HuH-7.5 (cell line): ENCODE measurements at places on chromosomes 2 and 18.
A peak's percentile ranks its signal among the peaks of the same experiment; 100 is the strongest.

DNA sequence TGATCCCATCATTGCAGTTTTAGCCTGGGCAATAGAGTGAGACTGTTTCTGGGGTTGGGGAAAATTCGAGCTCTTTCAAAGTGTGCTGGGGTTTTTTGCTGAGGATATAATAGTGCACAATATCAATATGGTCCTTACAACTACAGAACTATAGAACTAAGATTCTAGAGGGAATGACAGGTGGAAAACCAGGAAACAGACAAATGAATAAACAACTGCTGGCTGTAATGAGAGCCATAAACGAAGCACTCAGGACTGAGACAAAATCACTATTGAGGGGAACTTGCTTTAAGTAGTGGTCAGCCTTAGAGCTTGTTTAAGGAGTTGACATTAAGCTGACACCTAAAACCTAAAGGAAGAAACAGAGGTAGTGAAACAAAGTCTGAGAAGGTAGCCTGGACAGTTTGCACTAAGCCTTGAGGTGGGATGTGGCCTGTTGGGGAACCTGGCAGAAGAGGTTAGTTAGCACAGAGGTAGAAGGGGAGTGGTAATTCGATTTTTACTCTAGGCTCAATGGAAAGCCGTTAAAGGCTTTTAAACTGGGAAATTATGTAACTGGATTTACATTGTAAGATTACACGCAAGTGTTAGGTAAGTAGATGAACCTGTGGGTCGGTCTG lies 33.8 kb downstream of the LCLAT1 start:
- no peak for DNase-seq

- DNase-seq, result no peak
These were observed 67.0 kb downstream of the SP3 start for GRCh38 chr2:173898178-173898668.

GRCh38 chr2:23703583-23704385 lies 223.1 kb downstream of the ATAD2B start:
- DNase-seq, result no peak

DNA sequence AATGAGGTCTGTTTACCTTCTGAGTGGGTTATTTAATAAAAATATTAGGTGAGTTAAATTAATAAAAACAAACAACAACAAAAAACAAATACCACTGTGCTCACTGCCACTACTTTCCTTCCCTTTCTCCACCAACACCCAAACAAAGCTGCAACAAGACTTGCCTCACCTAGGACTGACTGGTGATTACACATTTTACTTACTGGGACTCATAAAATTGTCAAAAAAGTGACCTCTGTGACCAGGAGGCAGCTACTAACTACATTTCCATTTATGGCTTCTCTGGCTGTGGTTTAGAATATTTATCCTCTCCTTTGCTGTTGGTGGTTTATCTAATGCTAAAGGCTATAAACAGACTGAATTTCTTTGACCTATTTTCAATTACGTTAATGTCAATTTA lies 39.8 kb downstream of the EFEMP1 start:
- no peak for DNase-seq

DNA sequence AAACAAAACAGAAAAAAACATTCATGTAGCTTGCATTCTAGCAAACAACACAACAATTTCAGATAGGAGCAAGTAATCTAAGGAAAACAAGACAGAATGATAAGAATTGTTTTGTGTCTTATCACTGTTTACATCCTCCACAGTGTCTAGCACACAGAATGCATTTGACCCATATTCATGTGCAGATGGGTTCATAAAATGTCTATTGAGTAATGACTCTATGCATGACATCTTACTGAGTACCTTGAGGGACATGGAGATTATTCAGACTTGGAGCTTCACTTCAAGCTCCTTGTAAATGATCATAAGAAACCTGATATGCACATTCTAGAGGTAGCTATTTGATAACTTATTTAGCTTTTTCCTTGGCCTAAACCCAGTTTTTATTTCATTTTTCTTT lies 69.0 kb downstream of the DTNA start:
- DNase-seq, result no peak

GRCh38 chr18:46055838-46056230 lies 16.2 kb downstream of the PSTPIP2 start:
- DNase-seq, result no peak

DNA sequence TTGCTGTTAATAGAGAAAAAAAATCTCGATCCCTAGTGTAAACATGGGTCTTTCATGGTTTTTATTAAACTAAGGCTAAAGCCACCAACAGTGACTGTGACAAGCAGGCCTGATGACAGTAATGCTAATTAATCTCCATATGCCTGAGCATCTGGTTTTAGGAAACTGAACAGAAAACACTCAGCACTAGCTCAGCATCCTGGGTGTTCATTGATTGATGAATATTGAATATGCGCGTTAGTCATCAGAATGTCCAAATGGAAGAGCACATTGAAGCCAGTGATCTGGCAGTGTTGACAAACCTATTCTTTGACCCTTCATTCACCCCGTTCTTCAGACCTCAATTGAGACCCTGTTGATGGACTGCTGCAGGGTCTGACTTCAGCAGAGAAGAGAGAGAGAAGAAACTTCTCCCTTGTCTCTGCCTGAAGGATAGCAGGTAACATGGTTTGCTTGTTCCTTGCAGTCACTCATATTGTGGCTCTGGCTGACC lies 283.8 kb downstream of the RDH14 start:
- DNase-seq, result no peak

DNA sequence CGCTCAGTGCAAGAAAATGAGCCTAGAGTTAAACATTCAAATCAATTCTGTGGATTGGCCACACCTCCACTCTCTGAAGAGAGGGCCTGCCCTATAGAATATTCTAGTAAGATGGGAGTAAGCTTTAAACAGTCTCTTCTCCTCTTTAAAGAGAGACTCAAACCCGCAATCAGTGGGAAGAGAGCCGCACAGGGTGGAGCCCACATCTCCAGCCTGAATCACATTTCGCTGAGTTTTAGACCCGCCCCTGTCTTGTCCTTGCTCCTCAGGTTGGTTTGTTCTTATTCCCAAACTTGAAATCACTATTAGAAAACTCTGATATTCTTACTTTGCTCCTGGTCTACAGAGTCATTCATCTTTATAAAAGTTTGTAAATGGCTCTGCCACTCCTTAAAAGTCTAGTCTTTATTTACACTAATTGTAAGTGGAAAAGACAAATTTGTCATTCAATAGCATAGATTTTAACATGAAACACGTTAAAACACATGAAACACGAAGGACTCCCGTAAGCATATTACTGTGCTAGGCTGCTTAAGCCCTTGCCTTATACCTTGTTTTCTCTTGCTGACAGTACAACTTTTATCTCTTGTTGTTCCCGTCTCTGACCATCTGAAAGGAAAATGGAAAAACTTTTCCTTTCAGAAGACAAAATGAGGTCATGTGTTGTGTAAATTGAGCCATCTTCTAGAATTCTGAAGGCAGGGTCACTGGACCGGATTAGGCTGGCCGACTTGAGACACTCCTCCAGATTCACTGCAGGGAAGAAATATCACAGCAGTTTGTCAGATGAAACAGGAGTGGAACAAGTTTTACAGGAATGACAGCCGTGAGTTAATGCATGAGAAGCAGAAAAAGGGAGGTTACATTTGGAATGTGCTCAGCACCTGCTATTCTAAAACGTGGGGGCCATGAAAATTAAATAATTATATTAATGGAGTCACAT lies 5.6 kb downstream of the DSC1 start:
- DNase-seq, result no peak

DNA sequence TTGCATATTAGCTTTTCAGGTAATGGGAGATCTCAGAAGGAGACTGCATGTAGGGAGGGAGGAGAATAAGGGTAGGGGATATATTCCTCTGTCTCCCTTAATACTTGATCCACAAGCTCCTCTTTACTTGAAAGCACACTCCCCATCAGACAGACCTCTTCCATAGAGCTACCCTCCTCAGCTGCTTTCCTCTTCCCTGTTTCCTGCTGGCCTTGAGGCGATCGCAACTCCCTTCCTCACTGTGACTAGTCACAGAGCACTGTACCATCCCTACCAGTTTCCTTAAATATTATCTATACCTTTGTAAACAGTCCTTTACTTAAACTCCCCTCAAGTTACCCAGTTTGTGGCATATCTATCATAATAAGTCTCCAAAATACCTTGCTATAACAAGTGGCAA lies 10.9 kb downstream of the ROCK1 start:
- no peak for DNase-seq

DNA sequence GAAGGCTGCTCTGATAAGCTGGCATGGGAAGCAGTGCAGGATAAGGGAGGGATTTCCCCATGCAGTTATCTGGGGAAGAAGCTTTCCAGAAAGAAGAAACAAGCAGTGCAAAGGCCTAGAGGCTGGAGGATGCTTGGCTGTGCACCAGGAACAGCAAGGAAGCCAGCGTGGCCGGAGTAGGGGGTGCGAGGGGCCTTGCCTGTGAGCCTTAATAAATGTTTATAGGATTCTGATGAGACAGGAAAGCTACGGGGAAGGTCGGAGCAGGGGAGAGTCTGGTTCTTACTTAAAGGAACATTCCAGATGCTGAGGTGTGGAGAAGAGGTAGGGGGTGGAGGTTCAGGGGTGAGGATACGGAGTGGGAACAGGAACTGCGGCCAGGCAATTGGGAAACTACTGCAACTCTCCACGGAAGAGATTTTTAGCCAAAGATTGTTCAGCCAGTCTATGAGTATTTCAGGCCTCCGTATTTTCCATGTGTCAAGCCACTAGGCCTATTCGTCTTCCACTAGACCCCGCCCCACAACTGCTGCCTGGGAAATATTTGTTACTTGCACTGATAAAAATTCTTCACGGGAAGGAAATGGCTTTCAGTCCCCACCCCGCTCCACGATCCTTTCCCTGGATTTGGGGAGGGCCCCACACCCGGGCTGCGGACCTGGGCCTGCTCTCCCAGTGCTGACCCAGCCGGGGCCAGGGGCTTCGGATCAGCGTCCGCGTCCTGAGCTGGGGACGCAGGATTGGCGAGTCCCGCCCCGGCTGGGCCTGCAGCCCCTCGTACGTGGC lies 516 bp downstream of the EIF2AK2 start:
- peak; percentile 46 for DNase-seq

DNA sequence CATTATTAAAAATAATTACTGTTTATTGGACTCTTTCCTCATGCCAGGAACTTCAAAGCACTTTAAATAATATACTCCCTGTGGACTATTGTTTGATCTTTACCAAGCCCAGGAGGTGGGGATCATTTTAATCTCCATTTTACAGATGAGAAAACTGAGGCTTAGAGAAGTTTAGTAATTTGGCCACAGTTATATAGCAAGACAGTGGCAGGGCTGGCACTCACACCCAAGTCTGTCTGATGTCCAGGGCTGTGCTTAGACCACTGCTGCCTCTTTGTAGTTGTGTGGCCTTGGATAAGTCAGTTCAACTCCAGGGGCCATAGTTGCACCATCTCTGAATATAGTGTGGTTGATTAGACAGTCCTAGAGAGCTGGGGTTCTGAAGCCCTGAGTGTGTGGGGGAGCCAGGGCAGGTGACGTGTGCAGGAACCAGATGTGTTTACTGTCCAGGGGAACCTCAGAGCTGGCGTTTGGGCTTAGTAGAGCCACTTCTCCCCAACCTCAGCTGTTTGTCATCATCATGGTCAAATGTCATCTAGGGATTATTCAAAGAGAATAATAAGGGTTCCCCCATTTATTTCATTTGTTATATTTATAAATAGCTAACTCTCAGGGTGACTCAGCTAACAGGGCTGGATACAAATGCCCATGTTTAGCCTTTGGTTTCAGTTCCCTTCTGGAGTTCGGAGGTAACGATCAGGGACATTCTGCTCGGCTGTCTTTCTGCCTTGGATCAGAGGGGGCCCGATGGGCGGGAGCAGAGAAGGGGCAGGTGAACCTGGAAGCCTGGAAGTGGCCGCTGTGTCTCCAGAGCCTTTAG lies 68.0 kb downstream of the BOLA3 start:
- no peak for DNase-seq

DNA sequence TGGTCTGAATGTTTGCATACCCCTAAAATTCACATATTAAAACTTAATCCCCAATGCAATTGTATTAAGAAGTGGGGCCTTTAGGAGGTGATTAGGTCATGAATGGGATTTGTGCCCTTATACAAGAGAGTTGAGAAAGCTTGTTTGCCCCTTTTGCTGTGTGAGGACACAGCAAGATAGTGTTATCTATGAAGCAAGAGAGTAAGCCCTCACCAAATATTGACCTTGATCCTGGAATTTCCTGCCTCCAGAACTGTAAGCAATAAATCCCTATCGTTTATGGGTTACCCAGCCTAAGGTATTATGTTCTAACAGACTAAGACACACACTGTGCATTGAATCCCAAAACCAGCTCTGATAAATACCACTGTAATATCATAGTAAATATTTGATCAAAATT lies 32.2 kb downstream of the NR4A2 start:
- peak; percentile 51 for DNase-seq

GRCh38 chr18:24027156-24027827 lies 12.7 kb downstream of the TTC39C start:
- DNase-seq, result no peak

DNA sequence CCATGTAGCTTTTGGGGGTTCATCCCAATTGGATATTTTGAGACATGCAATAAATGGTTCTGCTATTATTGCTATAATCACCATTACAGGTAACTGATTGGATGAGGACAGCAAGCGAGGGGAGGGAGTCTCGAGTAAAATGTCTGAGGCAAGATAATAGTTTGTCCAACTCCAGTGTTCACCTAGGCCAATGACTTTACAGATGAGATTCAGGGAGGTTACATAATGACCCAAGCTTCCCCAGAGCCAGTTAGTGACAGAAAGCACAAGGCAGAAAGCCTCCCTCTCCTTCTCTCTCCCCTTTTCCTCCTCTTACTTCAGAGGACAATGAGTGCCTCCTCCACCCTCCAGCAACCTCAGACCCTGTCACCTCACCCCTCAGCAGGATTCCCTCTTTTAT lies 98.4 kb upstream of the GLS start:
- no peak for DNase-seq

DNA sequence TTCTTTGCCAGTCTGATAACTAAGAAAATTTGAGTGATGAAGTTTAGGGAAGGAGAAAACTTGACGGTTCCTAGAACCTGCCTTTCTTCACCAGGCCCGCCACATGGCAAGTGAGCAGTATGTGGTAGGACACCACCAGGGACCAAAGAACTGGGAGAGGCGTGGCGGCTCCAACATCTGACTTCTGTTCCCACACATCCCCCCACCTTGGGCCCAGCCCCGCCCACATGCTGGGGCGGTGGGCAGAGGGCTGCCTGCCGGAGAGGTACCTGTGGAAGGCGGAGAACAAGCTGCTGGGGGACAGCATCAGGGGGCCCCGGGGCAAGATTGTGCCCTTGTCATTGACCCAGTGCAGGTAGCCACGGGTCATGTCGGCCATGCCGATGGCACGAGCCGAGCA lies 75.0 kb downstream of the EMILIN2 start:
- no peak for DNase-seq

- no peak for DNase-seq
These were observed 18.1 kb downstream of the SULT1C3 start for GRCh38 chr2:108257757-108258331.

- no peak for DNase-seq
These were observed 60.8 kb downstream of the SLC66A2 start for GRCh38 chr18:79890674-79891073.
